NCI-H526 treated with DMSO at 0.1 percent for 48 hours (cell line): ENCODE measurements at places on chromosomes 4 and X.

- no peak for DNase-seq
Measured at GRCh38 chr4:189784651-189785050, 156.0 kb upstream of the FRG1 start.

DNA sequence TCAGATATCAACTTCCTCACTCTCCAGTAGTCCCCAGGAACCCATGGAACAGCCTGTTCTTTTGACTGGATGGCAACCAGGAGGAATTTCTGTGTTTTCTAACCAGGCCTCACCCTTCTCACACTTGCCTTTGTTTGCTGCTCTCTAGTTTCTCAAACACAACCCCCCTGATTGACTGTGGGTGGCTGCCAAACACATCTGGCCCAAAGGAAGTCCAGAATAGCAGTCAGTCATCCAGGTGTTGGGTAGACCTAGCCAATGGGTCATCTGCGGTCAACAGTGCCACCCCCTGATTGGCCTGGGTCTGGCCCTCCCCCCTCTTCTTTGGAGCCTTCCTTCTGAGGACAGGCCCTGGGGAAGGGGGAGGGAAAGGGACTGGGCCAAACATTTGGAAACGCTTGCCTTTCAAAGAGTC lies 53.7 kb downstream of the MSX1 start:
- DNase-seq, result no peak

- DNase-seq, result no peak
Measured at GRCh38 chr4:2075171-2075986, 16.3 kb downstream of the NAT8L start.

DNA sequence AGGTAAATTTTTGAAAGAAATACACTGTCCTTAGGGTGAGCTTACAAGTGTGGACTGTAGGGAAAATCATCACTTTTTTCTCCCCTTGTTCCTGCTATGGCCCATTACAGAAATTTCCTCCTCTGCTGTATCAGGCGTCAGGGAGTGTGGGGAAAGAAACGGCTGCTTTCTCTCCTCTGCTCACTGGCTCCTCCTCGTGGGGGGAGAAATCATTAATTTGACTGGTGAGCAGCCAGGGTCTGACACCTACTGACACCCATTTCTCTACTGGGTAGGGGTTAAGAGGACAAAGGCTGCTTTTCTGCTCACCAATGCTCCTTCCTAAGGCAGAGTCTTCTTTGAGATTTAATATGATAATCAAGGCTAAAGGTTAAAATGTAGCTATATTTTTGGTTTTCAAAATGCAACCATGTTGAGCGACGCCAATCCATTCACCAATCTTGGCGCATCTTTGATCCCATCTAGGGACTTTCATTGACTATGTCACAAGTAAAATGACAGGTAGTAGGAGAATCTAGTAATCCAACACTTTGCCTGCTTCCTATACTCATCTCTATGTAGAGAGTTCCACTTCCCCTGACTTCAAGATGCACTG lies 25.1 kb downstream of the SETD7 start:
- peak; percentile 15 for DNase-seq

DNA sequence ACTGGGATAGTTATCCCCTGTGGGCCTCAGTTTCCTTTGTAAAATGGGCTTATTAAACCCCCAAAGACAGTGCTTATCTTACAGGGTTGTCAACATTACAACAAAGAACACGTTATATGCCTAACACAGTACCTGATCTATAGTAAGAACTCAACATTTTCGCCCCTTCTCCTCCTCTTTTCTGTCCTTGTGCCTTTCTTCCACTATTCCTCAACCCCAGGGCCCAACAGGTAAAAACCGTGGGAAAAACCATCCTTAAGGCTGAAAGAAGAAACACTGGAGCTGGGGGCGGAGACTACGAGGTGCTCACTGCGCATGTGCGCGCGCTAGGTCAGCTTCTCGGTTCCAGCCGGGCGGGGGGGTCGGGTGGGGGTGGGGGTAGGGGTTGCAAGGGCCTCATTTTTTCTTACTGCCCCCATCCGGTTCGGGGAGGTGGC lies 426 bp upstream of the XIAP start:
- peak; percentile 81 for DNase-seq

DNA sequence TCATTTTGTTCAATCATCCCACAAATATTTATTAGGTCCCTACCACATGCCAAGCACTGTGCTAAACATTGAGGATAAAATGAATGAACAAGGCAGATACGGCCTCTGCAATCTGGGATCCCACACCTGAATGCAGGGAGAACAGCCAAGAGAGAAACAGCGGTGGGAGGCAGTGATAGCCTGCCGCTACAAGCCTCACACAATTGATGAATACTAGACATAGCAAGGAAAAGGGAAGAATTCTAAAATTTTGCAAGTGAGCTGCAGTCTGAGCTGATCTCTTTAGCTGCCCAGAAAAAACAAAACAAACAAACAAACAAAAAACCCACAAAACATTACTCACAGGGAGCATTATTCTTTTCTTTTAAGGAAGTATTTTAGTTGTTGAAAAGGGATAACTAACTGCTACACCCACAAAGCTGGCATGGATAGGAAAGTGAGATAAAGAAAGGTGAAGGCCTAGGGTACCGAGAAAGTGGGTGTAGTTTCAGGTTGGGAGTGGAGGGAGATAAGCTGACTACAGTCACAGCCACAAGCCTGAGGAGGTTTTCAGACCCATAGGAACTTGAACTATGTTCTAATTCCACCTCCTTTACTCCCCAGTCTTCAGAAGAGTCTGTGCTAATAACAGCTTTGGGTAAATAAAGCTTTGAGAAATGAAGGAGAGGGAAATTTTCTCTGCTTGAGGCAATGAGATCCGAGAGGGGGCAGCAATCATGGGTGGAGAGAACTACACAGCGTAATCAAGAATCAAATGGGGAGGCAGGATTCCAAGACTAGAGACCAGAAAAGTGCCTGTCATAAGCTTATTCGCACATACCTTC lies 85.4 kb downstream of the SH3RF1 start:
- DNase-seq, result no peak

- peak; percentile 53 for DNase-seq
Measured at GRCh38 chr4:3243136-3243780, 5.7 kb upstream of the MSANTD1 start.

DNA sequence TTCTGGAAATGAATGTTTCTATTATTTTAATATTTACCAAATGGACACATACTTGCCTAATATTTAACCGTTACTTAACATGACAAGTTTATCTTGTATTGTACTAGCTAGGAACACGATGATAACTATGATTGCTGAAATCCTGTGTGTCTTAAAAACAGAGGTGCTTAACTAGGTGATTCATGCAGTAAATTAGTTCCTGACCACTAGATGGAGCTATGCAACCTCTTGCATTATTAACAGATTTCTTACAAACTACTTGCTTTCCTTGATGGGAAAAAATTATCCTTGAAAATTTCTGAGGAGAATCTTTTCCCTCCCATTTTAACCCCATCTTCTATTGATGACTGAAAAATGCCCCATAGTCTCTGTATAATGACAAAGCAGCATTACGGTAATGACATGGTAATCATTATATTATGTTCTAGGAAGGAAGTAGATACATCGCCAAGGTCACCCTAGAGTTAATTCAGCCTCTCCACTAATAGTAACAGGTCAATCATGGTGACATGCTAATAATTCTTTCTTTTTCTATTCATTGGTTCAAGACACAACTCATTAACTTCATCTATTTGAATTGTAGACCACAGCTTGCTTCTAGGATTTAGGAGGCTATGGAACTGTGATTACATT lies 844.2 kb downstream of the RAPGEF2 start:
- DNase-seq, result peak; percentile 49

DNA sequence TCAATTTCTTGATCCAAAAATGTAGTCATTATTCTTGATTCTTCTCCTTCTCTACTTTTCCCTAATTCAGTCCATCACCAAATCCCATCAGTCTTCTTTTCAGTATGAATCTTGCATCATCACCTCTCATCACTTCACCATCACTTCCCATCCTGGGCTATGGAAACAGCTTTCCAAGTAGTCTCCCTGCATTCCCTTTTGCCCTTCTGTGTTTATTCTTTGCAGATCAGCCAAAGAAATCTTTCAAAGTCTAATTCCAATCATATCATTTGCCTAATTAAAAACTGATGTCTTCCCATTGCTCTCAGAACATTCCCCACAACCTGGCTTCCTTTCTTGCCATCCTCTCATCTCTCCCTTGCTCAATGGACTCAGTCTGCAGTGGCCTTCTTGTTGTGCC lies 201.7 kb upstream of the ADAMTS3 start:
- no peak for DNase-seq

GRCh38 chr4:142818031-142818430 lies 28.1 kb downstream of the INPP4B start:
- DNase-seq, result no peak

DNA sequence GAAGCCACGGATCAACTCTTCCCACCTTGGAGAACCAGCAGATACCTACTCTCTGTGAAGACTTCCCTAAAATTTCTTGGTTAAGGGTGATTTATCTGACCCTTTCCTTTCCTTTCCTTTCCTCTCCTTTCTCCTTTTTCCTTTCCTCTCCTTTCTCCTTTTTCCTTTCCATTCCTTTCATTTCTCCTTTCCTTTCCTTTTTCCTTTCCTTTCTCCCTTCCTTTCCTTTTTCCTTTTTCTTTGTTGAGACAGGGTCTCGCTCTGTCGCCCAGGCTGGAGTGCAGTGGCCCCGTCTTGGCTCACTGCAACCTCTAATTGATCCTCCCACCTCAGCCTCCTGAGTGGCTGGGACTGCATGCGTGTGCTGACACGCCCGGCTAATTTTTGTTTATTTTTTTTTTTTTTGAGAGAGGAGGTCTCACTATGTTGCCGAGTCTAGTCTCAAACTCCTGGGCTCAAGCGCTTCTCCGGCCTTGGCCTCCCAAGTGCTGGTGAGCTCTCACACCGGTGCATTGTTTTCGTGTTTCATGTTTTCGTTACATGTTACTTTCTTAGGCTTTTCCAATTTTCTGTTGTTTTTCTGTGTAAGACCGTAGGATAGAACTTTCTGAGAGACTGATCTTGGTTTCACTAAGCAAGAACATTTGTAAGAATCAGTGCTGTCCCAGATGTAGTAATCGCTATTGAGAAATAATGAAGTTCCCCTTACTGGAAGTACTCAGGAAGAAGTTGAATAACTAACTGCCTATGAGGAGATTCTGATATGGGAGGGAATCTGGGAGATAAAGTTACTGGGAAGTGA lies 2.0 kb downstream of the TMEM165 start:
- DNase-seq, result no peak

GRCh38 chr4:87141428-87141827 lies 79.0 kb downstream of the KLHL8 start:
- no peak for DNase-seq

- DNase-seq, result no peak
Measured at GRCh38 chr4:154617820-154618317, 5.4 kb upstream of the FGG start.

- DNase-seq, result no peak
Measured at GRCh38 chr4:79964400-79965211, 108.4 kb downstream of the ANTXR2 start.

DNA sequence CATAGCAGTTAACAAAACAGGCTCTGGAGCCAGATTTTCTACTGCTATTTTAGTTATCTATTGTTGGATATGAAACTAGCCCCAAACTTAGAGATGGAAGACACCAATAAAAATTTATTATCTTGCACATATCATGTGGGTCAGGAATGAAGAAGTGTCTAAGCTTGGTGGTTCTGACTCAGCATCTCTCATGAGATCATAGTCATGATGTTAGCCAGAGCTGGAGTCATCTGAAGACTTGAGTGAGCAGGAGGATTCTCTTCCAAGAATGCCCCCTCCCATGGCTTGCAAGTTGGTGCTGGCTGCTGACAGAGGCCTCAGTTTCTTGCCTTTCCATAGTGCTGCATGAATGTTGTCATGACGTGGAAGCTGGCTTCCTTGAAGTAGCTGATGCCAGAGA lies 68.2 kb upstream of the TAPT1 start:
- no peak for DNase-seq

DNA sequence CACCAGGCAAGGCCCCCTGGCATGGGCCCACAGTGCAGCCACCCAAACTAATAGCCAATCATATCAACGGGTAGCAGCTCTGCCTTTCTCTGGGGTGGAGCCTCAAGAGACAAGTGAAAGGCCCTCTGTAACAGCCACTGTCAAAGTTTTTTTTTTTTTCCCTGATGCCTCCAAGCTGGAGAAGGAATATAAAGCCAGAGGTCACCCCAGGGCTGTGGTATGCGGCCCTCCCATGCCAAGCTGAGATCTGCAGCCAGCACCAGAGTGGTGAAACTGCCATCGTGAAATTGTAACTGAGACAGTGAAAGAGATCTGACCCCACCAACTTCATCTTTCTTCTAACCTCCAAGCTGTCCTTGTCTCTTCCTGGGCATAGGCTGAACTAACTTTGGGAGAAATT lies 407.0 kb downstream of the KLHL4 start:
- no peak for DNase-seq

- DNase-seq, result no peak
Measured at GRCh38 chrX:20267931-20268701, 1.4 kb upstream of the RPS6KA3 start.

DNA sequence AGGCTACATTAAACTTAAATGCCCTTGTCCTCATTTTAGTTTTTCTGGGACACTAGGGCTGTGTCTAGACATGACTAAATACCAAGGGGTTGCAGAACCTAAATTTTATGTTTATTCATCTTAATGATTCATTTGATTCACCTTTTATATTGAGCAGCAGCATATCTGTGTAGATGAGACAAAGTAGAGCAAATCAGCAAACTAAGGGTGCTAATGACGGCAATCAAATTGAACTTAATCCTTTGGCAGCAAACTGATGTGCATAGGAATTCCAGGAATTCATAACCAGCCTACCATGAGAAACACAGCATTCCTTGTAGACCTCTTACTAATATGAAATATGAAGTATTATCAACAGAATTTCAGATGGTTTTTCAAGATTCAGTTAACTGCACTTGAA lies 25.1 kb downstream of the EPHA5 start:
- DNase-seq, result no peak

DNA sequence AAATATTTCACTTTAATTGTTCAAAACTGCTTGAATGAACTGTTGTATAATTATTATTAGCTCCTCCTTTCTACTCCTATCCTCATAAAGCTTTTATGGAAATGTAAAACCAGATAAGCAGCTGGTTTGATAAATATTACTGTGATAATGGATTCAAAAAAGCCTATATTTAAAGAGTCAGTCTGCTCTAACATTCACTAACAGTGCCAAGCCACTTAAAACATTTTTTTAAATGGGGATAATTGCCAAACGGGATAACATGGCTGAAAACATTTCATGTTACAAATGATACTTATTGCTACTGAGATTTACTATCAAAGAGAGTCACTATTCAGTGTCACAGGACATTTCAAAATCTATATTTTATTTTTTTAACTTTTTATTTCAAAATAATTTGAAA lies 17.4 kb downstream of the ARHGAP24 start:
- DNase-seq, result no peak

DNA sequence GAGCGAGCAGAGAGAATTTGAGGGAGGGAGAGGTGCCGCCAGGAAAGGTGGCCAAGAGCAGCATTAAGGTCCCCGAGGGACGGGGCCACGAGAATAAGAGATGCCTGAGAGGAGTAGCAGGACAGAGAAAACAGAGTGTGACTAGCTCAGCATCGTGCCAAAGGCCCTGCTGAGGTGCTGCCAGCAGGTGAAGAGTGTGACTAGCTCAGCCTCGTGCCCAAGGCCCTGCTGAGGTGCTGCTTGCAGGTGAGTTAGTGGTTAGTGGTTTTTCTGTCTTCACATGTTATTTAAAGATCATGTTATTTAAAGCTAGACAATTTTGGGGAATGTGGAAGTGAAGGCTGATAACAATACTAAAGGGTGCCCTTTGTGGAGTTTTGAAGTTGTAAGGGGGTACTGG lies 464.5 kb upstream of the FAT1 start:
- DNase-seq, result no peak
